ENCODE measurements at places on chromosomes 7 and 10.

DNA sequence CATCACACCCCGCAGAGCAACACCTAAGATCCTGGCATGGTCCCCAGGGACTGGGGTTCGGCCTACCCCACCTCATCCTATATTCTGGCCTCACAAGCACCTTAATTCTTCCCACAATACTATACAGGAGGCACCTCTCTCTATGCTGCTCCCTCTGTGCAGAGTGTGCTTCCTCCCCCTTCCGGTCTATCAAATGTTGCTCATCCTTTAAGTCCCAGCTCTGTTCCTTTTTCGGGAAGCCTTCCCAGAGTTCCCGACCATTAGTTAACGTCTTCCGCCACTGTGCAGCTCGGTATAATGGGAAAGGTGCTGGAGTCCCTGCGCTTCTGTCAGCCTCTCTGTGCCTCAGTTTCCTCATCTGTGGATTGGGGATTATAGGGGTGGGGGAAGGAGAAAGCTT is 21.8 kb downstream of the PALD1 start:
- no peak for DNase-seq

GRCh38 chr10:44233561-44234482 is 151.1 kb downstream of the CXCL12 start:
- no peak for DNase-seq

DNA sequence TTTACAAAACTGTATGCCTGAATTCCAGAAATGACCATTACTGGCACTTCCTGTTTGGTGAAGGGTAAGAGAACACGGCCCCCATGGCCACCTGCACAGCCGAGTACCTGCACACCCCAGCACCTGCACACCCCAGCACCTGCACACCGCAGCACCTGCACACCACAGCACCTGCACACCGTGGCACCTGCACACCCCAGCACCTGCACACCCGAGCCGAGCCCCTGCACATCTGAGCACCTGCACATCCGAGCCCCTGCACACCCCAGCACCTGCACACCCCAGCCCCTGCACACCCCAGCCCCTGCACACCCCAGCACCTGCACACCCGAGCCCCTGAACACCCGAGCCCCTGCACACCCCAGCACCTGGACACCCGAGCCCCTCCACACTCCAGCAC is 243.5 kb downstream of the DNAJB6 start:
- no peak for DNase-seq

- DNase-seq: no peak
These were observed 10.3 kb downstream of the PKD1L1 start for GRCh38 chr7:47937711-47938573.

- DNase-seq: no peak
These were observed 27.3 kb upstream of the FAM20C start for GRCh38 chr7:164882-165660.

GRCh38 chr7:87225696-87226095 is 6.2 kb upstream of the TMEM243 start:
- DNase-seq: no peak

- DNase-seq: no peak
These were observed 516.3 kb upstream of the MKI67 start for GRCh38 chr10:128642502-128642901.

DNA sequence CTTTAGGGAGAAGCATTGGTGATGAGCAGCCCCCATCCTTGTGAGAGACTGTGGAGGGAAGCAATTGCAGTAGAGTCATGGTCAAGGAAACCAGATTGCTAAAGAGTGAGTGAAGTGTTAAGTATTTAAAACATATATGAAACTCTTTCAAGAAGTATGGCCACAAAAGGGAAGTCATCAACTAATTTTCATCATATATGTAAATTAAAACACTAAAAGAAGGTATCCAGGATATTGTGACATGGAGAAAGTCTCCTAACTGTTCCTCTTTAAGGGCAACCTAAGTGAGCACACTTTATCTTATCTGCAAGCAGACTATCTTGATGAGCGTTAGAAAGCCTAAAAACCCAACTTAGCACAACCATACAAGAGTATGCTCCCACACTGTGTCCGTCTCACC is 69.7 kb downstream of the CD36 start:
- DNase-seq: no peak

DNA sequence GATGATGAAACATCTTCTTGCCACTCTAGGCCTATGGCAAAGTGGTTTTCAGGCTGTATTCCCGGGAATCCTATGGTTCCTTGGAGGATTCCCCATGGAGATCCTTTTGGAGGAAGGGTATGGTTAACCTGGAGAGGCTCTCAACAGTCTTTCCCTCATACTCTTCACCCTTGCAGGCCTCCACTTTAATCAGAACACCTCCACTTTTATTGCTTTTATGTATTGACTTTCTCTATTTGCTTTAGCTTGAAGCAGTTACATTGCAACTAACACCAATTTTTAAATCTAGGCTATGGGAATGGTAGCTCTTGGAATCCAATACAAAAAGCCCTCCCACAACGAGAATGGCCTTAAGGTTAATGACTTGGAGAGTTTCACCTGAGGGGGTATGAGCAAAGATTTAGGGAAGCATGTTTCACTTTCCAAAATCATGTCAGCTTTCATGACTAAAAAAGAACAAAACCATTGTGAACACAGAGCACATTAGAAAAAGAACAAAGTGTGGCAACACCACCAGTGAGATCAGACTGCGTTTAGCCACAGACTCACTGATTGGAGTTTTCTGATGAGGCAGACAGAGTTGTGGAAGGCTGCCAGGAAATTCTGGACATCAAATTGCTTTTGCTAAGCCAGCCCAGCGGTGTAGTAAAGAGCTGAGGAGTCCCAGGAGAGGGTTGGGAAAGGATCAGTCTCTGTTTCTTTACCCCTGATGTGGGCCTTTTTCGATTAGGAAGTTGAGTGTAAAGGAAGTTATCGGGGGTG is 130.4 kb upstream of the BMPER start:
- no peak for DNase-seq

GRCh38 chr10:132897516-132898381 is 44.6 kb downstream of the CFAP46 start:
- DNase-seq: no peak

- DNase-seq: no peak
These were observed 111.1 kb downstream of the LHPP start for GRCh38 chr10:124572751-124573150.

- DNase-seq: no peak
These were observed 43.2 kb downstream of the IKZF1 start for GRCh38 chr7:50347693-50348092.

DNA sequence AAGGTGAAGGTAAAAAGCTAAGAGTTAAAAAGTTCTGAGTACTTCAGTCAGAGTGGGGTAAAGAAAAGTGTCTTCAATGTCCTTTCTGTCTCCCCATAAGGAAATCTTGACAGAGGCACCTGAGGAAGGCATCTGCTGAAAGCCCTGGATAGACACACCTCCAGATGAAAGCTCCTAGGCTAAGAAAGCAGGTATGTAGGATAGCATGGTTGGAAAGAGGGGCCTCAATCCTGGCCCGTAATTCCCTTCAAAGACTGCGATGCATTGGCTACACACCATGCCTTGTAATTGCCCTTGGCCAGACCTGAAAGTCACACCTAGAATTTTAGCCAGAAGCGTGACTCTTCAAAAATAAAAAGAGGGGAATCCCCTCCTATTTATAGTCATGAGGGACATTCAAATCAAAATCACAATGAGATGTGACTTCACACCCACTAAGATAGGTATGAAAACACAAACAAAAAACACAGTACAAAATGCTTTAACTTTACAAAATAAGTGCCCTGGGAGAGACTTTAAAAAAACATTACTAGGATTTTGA is 809.7 kb downstream of the IPMK start:
- no peak for DNase-seq

GRCh38 chr10:101142533-101143344 is 11.6 kb downstream of the TLX1 start:
- DNase-seq: no peak

- peak; percentile 37 for DNase-seq
These were observed 1.5 kb downstream of the STX1A start for GRCh38 chr7:73717991-73718405.

DNA sequence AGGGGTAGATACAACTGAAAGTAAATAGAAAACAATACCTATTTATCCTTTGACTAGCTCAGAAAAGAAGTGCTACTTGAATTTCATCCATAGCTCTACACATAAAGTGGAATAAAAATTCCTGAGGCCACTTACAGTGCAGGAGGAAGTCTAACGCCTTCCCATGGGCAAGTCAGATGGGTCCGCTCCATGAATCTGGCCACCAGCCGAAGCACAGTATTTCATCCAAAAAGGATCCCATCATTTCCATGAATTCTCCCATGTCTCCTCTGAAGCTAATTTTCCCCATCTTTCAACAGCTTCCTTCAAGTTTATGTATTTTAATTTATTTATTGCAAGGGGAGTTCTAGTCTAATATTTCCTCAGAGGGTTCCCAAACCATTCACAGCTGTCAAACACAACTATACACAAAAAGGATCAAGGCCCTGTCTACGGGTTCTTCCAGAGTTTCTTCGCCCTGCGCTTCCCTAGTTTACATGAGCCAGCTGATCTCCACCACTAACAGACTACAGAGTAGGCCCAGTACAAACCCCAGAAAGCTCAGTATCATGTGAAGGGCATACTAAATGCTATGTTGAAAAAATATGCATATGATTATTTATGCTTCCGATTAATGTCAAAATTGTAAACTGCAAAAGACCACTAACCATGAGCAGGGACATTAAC is 184.7 kb downstream of the DOCK4 start:
- DNase-seq: no peak

DNA sequence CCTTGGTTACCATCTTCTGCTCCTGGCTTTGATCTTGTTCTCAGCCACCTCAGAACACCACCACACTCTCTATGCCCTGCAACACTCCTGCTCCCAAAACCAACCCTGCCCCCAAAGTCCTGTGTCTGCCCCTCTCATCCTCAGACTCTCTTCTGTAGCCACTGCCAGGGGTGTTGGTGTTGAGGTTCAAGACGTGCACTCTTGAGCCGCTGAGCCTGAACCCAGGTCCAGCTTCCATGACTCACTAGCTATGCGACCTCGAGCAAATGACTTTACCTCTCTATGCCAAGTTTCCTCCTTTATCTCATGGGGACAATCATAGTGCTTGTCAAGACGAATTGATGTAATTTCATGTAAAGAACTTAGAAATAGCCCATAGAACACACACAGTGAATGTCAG is 840 bp upstream of the ATP6V0A4 start:
- no peak for DNase-seq

GRCh38 chr7:131400681-131401176 is 73.1 kb downstream of the MKLN1 start:
- DNase-seq: no peak

DNA sequence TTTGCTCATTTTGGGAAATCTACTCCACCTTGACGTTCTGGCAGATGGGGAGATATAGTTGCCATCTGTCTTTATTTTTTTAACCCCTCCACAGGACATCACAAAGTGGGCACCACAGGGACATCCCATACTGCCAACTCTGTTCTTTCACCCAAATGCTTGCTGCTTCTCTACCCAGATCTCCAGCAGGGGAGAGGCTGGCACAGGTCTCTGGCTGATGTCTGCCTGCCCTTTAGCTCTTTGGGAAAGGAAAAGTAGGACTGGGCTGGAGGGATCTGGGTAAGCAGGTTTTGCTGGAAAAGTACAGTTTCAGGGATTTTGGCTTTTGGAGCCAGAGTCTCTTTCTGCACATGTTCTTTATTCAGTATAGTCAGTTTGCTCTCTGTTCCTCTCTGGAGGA is 156.7 kb downstream of the ANLN start:
- DNase-seq: no peak

DNA sequence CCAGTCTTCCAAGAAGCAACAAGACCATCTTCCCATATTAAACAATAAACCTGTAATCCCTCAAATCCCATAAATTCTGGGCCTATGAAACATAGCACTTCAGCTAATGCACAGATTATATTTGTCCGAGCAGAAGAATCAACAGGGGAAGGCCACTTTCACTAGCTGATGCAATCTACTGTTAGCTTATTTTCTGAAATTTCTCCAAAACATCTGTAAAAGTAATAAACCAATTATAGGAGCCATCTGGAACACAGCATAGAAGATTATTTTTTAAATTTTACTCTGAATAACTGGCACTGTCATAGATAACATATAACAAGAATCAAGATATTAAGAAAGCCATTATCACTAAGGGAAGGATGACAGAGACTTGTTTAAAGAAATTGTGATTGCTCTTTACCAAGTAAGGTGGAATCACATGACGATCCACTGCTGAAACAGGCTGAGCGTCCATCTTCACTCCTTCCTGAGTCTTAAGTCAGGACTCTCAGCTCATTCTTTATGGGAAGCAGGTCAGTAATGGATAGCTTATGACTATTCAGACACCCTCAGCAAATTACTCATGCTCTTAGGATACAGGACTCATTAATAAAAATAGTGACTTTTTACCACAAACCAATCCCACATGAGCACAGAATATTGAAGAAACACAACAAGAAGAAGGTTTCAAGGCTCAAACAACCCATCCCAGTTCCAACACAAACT is 719.5 kb downstream of the XPNPEP1 start:
- DNase-seq: no peak

- DNase-seq: no peak
These were observed 82.5 kb downstream of the ZNF467 start for GRCh38 chr7:149690688-149691446.

DNA sequence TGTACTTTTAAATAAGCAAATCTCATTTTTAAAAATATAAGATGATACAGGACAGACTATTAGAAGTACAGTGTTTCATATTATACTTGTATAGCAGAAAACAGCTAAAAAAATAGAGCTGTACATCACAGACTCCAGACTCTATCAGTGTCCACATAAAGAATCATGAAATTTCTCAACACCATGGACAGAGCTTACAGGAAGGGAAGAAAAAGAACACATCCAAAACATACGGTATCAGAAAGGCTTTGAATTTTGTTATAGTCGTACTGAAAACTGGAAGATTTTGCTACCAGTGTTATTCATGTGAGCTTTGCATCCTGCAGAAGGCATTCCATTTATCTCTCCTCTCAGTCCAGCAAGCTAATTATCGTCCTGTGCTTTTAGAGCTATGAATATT is 183.2 kb upstream of the PTPRZ1 start:
- DNase-seq: no peak

GRCh38 chr10:88879534-88880281 is at the start of gene STAMBPL1:
Gene STAMBPL1 (plus strand): TSS chr10:88880245. CDS start chr10:88901709, 21,464 bp downstream.
- DNase-seq: peak; percentile 56

DNA sequence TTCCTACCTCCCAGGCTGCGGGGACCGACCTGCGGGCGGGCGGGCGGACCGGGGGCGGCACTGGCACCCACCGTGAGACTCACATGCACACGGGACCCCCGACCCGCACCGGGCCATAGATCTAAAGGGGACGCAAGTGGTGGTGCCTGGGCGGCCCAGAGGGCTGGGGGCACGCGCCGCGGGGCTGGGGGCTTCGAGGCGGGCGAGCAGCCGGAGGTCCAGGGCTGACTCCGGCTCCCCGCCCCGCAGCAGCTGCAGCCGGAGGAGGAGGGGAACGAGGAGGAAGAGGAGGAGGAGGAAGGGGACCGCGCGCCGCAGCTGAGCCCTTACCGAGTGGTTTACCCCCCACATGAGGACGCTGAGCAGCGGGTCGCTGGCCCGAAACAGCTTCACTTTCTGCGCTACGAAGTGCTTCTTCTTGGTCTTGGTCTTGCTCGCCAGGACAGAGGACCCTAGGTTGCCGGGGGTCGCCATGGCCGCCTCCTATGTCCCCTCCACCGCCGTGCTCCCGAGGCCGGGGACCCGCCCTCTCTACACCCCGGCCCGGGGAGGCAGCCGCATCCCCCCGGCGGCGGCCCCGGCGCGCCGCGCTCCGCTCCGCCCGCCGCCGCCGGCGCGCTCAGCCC is 412 bp downstream of the PIP4K2A start:
- peak; percentile 9 for DNase-seq

- DNase-seq: peak; percentile 32
These were observed 46.9 kb downstream of the AHCYL2 start for GRCh38 chr7:129271500-129272355.
